ENCODE measurements at places on chromosomes 3 and 15.

DNA sequence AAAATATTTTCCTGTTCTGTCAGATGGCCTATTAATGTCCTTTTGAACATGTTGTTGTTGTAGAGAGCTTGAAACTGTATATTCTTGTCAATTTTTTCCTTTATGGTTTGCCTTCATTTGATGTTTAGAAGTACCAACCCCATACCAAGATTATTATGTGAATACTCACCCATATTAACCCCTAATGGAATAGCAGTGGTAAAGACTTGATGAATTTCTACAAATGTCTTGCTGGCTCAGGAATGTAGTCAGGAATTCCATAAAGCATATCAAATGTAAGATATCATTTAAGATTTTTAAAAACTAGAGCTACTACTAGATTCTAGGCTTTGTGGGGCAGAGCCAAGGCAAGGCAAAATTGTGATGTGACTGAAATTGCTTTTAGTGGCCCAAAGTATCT is 30.0 kb downstream of the MYO5A start:
- DNase-seq: no peak

GRCh38 chr15:99125061-99125891 is 20.4 kb downstream of the SYNM start:
- no peak for DNase-seq

- peak; percentile 15 for DNase-seq
These were observed 654.0 kb upstream of the KCNMB2 start for GRCh38 chr3:177882124-177882648.

- DNase-seq: no peak
These were observed 5.7 kb downstream of the EIF4G1 start for GRCh38 chr3:184320104-184320445.

GRCh38 chr15:82303956-82304777 is 41.5 kb downstream of the SAXO2 start:
- no peak for DNase-seq

DNA sequence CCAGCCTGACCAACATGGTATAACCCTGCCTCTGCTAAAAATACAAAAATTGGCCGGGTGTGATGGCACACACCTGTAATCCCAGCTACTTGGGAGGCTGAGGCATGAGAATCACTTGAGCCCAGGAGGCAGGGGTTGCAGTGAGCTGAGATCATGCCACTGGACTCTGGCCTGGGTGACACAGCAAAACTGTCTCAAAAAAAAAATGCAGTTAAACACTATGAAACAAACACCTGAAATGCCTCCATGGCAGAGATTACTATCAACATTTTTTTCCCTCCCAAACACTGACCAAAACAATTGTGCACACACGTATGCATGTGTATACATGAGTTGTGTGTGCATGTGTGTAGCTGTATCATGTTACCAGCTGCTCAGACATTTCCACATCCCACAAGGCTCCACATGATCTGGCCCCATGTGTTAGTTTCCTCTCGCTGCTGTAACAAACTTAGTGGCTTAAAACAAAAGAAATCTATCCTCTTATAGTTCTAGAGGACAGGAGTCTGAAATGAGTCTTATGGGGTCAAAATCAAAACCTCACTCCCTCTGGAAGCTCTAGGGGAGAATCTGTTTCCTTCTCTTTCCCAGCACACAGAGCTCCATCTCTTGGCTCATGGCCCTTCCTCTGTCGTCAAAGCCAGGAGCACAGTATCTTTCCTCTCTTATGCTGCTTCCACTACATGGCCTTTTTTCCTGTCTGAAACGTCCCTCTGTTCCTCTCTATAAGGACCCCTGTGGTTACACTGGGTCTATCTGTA is 34.5 kb downstream of the SLC41A3 start:
- no peak for DNase-seq

- DNase-seq: no peak
These were observed 22.1 kb downstream of the ZNF621 start for GRCh38 chr3:40546816-40547215.

DNA sequence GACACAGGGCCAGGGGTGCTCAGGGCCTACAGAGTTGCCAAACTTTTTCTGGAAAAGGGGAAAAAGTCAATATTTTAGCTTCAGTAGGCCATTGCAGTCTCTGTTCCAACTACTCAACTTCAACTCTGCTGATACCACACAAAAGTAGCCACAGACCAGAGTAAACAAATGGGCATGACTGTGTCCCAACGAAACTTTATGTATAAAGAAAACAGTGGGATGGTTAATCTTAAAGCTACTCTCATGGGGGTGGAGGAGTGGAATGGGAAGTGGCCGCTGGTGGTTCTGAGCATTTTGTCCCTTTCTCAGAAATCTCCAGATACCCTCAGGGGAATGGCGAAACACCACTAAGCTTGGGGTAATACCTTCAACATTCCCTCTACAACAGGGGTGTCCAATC is 69.9 kb downstream of the OSBPL10 start:
- DNase-seq: no peak

- no peak for DNase-seq
These were observed 21.2 kb downstream of the GCSAM start for GRCh38 chr3:112111785-112112402.

DNA sequence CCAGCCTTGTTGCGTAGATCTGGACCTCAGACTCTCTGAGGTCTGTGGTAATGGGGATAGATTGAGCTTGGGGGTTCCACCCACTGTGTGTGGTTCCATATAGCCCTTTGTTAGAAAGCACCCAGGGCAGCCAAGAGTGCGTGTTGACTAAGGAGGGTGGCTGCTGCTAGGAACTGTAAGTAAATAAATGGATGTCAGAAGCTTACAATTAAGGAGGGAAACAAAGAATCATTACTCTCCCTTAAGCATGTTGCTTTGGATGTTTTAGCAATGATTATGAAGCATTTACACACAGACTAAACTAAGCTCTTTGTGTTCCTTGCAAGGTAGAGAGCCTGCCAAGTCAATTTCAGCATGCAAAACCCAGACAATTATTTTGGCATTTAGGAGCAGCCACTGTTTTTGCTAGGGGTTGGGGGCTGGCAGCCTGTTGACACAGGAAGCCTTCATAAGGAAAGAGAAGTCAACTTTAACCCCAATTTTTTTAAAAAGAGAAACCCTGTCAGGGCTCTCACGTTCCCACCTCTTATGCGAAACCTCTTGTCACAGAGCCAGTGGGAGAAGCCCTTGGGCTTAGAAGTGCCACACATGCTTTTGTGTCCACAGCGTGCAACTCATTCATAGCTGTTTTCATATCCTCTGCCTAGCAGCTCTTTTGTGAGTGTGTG is 127.8 kb downstream of the CMSS1 start:
- DNase-seq: no peak

GRCh38 chr3:44992555-44993470 is 16.8 kb downstream of the EXOSC7 start:
- DNase-seq: peak; percentile 25

- DNase-seq: no peak
These were observed 276.1 kb upstream of the GOLGA6L4 start for GRCh38 chr15:83959477-83959876.

DNA sequence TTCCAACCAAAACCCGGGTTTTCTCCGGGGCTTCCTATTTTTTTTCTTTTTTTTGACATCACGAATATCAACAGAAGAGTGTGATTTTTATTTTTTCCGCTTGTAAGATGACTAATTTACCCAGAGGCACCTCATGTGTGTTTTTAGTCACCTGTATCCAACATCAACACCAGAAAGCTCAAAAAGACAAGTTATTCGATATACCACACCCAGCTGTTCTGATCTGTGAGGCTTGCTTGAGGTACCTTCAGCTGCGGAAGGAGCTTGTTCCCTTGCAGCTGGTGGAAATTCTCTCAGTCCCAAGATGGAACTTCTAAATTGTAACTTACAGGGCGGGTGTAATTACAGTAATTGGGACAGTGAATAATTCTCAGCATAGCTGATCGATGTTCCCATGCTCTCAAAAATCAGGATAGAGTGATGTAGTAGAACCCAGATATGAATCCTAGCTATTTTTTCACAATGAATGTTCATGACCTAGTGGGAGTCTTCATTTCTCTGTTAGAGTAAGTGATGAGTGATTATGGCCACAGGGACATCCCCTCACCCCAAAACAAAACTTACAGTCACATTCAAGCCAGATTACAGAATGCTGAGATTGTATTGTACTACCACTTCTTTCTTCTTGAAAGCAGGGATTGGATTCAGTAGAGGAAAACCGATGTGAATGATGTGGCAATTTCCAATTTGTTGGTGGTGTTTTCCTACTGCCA is 232.1 kb downstream of the AGBL1 start:
- DNase-seq: no peak

GRCh38 chr3:39210078-39210477 is 17.7 kb upstream of the XIRP1 start:
- DNase-seq: no peak

DNA sequence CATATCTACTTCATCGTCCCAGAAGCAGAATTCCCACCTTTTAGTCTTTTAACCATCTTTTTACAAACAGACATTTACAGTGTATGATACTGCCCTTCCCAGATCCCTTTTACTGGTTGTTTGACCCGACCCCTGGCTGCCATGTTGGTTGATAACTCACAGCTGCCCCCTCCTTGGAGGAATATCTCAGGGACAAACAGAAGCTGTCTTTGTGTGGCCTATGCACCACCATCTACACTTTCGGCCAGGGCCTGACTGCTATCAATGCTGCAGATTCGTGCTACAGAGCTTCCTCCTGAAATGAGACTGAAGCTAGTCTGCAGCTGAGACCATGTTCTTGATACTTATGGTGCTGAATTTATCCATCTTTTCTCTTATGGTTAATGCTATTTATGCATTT is 6.6 kb upstream of the POLQ start:
- no peak for DNase-seq

GRCh38 chr3:16897254-16897926 is 12.6 kb downstream of the PLCL2 start:
- DNase-seq: no peak

- DNase-seq: no peak
These were observed 223.7 kb upstream of the CD96 start for GRCh38 chr3:111318289-111318688.

DNA sequence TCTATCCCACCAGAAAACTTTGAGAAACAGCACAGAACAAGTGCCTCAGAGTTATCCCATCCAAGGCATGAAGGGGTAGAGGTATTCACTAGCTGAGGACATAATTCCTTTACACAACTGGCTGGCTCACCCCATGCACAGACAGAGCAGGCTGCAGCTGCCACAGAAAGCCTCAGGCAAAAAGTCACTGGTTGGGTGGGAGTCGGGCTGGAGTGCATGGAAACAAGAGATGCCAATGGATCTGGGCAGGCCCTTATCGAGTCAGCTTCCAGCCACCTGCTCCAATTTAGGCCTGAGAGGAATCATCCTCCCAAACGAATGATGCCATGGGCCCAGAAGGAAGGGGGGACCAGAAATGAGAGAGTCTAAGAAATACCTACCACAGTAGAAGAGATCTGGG is 83.0 kb downstream of the RSL24D1 start:
- DNase-seq: no peak

DNA sequence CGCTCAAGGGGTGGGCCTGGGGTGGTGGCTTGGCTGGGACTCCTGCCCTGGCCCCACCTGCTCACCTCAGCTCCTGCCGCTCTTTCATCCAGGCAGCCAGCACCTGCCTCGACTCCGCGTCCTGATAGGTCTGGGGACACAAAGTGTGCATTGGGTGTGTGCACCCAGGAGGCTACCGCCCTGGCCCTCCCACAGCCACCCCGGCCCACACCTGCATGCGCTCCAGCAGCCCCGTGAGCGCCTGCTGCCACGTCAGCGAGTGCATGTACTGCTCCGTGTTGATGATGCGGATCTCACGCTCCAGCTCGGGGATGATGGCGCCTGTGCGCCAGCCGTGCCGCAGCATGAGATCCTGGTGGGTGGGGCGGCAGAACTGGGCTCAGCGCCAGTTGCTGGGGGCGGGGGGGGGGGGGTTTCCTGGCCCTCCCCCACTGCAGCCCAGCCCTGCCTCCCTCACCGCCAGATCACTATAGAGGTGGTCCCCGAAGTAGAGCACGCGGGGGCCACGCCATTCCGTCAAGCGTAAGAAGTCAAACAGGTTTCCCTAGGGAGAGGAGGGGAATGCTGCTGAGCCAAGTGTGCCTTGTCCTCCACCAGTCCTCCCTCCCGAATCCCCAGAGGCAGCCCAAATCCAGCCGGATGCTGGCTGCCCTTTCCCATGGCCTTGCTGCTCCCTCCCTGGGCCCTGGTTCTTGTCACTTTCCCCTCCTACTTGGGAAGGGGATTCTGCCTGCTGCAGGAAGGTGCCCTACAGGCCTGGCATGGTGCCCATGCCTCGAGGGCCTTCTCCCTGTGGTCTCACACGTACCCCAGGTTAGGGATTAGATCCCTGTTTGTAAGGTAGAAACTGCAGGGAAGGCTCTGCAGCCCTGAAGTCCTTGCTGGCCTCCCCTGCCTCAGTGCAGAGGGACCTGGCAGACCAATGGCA is 8.6 kb downstream of the NT5DC2 start:
- DNase-seq: no peak

DNA sequence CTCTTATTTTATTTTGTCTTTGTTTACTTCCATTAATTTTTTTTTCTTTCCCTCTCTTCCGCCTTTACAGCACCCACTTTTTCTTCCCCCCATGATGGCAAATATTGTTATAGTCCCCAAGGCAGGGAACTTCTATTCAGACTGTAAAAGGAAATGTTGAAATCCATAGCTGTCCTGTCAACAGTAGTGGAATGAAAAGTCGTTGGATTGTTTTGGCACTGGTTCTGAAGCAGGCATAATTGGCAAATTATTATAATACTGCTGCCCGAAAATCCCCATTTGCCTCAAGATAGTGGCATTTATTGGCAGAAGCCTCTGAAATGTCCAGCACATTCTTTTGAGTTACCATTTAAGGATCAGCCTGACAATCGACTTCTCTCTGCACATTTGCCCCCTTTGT is 150.6 kb downstream of the TPRG1 start:
- no peak for DNase-seq

DNA sequence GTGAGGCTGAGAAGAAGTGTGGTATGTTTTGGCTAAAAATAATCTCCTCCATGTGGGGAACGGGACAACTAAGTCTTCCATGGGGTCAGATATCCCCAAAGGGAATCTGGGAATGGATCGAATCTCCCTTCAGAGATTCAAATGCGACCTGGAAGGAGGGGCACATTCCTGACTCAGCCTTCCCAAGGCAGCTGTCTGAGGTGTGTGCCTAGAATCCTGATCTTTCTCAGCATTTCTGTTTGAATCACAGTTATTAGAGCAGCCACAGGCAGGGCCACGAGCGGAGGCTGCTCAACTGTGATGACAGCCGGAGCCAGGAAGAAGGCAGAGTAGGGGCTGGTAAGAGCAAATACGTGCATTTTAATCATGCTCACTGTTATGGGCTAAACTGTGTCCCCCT is 135.1 kb downstream of the ADAMTS17 start:
- DNase-seq: no peak

GRCh38 chr15:90059208-90059985 is 42.9 kb downstream of the IDH2 start:
- peak; percentile 86 for DNase-seq

GRCh38 chr3:48247401-48247811 is 6.5 kb downstream of the ZNF589 start:
- no peak for DNase-seq
